Suprapubic skin (tissue), 4 donors: ENCODE measurements at places on chromosomes 3 and 15. TPM values are rescaled to one million over a fixed set of nuclear protein-coding genes. Genes with fewer than 3 reads are reported as not detected.

- DNase-seq, result no peak
Observed at GRCh38 chr3:195849322-195850074, 37.8 kb upstream of the MUC4 start.

- DNase-seq, result no peak
Observed at GRCh38 chr3:116835658-116836057, 126.1 kb downstream of the TUSC7 start.

- DNase-seq, result no peak
Observed at GRCh38 chr3:197338586-197338985, 40.2 kb upstream of the DLG1 start.

GRCh38 chr3:177195242-177195991 is 1.9 kb downstream of the TBL1XR1 start:
- DNase-seq, result no peak

DNA sequence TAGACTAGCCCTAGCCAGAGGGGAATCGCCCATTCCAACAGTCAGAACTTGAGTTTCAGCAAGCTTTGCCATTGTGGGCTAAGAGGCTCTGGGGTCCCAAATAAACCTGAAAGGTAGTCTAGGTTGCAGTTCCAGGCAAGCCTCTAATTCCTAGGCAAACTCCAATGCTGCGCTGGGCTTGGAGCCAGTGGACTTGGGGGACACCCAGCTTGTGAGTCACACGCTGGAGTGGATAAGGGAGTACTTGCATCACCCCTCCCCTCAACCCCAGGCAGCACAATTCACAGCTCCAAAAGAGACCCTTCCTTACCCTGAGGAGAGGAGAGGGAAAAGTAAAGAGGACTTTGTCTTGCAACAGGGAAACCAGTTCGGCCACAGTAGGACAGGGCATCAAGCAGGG is 105.2 kb upstream of the DPPA4 start:
- DNase-seq, result no peak

DNA sequence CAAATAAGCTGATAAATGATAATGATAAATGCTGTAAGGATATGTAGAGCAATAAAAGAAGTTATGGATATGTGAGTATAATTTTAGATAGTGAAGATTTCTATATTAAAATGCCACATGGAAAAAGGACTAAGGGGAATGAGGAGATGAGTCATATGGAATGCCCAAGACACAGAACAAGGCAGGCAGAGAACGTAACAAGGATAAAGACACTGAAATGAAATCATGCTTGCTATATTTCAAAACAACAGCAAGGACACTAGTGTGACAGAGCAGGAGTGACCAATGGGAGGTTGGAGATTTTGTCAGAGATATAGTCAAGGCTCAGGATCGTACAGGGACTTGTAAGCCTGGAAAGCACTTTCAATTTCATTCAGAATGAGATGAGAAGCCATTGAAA is 621.5 kb upstream of the SEMA6D start:
- DNase-seq, result no peak

- no peak for DNase-seq
Observed at GRCh38 chr3:162764808-162765071, 1268.1 kb downstream of the OTOL1 start.

DNA sequence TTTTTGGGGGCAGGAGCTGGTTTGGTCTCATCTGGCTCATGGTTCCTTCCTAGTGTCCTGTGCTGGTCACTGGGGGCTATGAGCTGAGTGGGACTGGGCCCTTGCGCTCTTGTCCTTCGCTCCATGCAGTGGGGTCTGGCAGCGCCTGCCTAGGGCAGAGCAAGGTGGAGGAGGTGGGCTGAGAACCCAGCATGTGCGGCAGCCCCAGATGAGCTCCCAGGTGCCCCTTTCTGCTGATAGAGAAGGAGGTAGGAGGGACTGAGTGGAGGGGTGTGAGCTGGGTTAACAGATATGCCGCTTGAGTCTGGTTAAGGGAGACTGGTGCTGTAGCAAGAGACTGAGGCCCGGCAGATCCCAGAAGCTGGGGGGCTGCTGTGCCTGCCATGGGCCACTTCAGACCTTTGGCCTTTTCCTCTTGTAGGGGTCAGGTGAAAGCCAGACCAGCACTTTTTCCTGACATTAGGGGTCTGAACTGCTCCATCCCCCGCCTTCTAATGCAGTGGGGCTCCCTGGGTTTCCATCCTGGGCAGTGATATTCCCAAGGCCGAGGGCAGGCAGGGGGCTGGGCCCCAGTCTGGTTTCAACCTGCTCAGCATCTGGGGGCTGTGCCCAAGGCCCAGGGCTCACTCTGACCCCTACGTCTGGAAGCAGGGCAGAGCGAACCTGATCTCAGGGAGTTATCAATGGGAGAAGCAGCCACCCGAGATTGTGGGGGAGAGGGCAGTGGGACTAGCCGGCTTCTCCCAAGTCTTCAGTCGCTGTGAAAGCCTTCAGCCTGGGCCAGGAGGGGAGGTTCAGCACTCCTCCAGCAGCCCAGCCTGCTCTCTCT is 62.9 kb upstream of the PRR23C start:
- DNase-seq, result no peak

DNA sequence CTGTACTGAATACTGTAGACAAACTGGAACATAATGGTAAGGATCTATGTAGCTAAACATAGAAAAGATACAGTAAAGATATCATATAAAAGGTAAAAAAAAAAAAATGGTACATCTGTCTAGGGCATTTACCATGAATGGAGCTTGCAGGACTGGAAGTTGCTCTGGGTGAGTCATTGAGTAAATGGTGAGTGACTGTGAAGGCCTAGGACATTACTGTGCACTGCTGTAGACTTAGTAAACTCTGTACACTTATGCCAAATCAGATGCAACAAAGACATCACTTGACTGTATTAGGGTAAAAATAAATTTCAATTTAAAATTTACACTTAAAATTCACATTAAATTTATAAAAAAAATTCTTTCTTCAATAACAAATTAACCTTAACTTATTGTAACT is 281.3 kb upstream of the LMCD1 start:
- no peak for DNase-seq

DNA sequence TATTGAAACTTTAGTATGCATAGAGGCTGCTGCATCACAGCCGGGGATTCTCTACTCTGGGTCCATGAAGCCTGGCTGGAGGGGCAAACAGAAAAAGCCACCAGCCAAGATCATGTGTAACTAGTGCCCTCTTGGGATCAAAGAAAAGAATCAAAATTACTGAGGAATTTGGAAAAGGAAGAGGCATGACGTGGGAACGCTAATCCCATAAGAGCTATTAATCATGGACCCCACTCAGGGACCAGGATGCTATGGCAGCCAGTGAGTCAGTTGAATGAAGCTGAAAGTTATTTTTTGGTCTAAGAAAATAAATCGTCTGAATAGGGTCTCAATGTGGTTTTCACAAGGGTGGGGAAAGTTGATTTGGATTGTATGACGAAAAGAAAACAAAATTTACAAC is 1165.1 kb downstream of the ROBO2 start:
- DNase-seq, result no peak

DNA sequence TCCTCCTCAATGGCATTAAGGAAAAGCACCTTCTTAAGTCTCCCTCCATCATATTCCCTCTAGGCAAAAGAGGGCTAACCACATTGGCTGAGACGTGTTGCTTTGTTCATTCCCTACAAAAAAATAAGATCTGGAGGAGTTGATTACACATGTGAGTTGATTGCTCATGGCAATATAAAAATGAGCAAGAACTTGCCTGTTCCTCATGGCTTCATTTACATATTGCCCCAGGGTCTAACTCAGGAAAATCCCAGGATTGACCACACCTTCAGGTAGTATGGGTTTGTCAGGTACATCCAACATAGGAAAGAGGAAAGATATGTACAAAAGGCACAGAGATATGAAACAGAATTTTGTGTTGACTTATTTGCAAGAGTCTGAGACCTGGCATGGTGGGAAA is 35.5 kb downstream of the NFKBIZ start:
- DNase-seq, result no peak

- no peak for DNase-seq
Observed at GRCh38 chr3:166223120-166223519, 385.9 kb upstream of the BCHE start.

DNA sequence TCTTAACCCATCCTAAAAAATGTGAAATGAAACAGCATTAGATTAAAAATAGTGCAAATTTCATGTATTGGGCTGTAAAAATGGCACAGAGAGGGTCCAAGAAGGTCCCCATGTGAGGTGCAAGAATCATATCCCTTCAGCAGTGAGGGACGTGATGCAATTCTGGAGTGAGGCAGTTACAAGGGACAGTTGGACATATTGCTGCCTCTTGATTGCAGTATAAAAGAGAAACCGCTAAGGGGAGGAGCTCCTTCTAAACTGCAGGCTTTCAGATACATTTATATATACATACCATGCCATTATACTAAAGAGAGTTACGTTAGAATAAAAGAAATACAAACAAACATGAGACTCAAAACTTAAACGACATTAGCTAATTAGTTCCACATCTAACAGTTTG is 304.2 kb upstream of the CTNNB1 start:
- no peak for DNase-seq

GRCh38 chr15:65559941-65560340 is 29.7 kb downstream of the HACD3 start:
- DNase-seq, result no peak

DNA sequence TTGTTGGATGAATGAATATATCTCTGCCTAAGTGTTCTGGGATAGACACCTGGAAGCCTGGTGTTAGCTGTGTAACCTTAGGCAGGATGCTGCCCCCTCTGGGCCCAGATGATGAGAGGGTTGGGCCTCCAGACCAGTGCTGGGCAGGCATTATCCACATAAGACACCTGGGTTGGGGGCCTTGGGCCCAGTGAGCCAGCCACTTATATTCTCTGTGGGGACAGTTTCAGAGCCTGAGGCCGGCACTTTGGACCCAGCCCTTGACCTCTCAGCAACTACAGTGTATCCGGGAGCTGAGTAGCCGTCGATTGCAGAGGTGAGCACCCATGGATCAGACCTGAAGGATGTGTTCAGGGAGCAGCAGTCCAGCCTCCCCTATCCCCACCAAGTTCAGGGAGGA is 2.2 kb downstream of the HEMK1 start:
- DNase-seq, result no peak

GRCh38 chr15:95799286-95800200 is 531.0 kb upstream of the NR2F2 start:
- DNase-seq, result no peak

DNA sequence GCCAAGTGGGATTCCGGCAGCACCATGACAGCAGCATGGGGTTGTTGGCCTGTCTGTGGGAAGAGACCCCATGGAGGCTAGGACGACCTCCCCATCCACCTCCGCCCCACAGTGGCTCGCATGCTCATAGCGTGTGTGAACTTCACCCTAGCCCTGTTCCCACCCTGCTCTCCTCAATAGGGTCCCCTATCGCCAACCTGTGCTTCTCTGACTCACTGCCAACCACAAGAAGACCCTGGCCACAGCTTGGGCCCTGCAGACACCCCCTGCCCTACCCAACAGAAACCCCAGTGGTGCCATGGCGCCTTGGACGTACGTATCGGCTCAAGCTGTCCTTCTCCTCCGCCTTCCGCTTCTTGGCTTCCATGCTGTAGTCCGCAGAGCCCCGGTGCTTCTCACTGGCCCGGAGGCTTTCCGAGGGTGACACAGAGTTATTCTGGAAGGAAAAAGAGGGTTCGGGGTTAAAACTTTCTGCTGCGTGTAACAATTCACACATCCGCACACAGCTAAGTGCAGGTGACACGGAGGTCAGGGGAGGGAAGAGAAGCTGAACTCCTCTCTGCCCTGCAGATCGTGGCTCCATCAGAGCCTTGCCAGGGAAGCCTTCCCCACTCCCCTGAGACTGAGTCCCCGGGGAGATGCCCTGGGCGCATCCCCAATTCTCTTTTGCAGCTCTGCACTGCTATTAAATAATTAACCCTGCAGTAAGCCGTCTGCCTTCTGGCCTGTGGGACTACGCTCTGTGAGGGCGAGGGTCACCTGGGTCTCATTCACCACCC is 37.3 kb downstream of the TLE3 start:
- no peak for DNase-seq

DNA sequence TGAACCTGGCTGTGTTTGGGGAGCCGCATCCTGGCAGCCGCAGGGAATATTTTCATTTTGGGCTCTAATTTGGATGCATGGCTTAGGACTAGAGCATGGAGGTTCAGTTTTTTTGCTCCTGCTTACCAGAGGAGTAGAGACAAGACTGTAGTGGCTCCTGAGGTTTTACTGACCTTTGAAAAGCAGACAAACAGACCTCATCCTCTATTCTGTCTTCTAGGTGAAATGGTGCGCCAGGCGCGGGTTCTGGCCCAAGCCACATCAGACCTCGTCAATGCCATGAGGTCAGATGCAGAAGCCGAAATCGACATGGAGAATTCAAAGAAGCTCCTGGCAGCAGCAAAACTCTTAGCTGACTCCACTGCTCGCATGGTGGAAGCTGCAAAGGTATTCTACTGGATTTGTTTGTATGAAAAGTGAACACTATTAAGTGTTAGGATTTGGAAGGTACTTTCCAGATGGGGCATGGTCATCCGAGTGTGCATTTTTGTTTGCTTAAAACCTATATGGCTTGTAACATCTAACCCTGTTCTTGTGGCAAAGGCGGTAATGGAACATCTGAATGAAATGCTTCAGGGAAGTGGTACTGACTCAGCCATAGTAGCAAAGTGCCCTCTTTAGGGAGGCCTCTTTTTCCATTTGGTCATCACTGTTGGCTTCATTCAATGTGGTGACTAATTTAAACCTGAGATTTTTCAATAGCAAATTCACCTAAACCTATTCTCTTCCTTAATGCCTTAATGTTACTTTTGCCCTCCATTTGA is 330.7 kb upstream of the TPM1 start:
- no peak for DNase-seq

DNA sequence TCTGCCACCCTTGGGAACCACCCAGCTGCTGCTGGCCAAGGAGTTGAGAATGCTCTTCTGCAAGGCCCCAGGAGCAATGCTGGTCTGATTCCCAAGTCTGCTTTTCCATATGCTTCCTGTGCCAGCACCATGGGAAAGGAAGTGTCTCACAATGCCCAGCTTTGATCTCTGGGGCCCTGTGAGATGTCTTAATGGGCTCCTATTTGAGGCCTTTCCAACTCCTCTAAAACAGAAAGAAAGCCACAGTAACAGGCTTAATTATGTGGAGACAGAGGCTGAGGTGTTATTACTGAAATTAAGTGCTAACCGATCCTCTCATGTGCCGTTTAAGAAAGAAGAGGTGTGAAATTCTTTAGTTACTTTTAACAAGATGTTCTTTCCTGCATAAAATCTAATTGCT is 4.5 kb downstream of the EOGT start:
- DNase-seq, result no peak

Gene ARHGAP11A
- 7.4 TPM for total RNA-seq

Gene CCNL1
- 203 TPM for total RNA-seq

Gene TF
- total RNA-seq, result 5.0 TPM

Gene NT5DC2
- 68.7 TPM for total RNA-seq

Gene PRSS50
- total RNA-seq, result not detected

Gene NR2F2
- total RNA-seq, result 10.2 TPM

Gene CPLX3
- total RNA-seq, result 0.47 TPM

Gene CPN2
- total RNA-seq, result not detected

Gene CRYGS
- total RNA-seq, result 4.5 TPM
